ENCODE measurements at places on chromosomes 4 and X.

DNA sequence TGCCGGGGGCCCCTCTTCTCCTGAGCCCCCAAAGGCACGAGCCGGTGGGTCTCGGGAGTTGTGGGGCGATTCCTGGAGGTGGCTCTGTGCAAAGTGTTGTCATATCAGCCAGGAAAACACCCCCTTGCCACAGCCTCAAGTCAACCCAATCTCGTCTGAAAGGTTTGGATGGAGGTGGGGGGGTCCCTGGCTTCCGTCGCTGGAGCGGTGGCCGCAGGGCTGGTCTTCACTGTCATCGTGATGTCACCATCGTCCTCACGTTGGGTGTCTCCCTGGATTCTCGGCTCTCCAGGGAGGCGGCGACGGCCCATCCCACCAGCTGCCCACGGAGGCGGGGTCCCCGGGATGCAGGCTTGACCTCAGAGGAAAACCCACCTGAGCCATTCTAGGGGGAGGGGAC, 38.3 kb upstream of the PPP2R3B start:
- no peak for DNase-seq

GRCh38 chr4:94525993-94526728, 74.4 kb downstream of the PDLIM5 start:
- DNase-seq, result no peak

DNA sequence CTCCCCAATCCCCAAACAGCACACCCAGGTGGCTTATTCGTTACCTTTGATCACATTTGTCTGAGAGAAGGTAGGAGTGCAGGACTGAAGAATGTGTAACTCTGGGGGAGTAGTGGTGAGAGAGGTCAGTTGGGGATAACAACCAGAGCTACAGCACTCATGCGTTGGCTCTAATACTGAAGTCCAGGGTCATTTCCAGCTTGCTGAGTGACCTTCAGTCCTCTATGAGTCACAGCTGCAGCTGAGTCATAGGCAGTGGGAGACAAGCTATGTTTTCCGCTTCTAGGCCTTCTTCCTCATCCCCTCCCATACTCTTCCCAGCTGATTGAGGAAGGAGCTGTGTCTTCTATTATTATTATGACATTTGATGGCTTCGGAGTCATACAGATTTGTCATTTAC, 31.6 kb upstream of the CT47C1 start:
- peak; percentile 11 for DNase-seq

GRCh38 chr4:7384003-7384928, 50.5 kb downstream of the PSAPL1 start:
- DNase-seq, result no peak

- DNase-seq, result no peak
Measured at GRCh38 chrX:84415140-84415539, 87.1 kb downstream of the HDX start.

GRCh38 chr4:101961144-101961543, 170.6 kb downstream of the BANK1 start:
- DNase-seq, result no peak

GRCh38 chr4:118322831-118323502, 29.8 kb downstream of the PRSS12 start:
- no peak for DNase-seq

DNA sequence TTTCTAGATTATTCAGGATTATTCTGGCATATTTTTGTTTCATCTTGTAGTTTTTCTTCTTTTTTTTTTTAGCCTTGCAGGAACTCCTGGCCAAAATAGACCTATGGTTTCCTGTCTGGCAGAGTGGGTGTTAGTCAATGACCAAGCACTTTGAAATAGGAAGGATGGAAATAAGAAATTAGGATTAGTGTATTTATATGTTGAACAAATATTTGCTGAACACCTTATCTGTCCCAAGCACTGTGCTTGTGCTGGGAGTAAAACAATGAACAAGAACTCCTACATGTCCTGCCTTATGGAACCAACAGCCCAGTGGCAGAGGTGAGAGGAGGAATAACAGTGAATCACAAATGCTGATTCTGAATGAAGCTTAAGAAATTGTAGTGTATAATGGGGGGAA, 4.5 kb downstream of the MMRN1 start:
- no peak for DNase-seq

DNA sequence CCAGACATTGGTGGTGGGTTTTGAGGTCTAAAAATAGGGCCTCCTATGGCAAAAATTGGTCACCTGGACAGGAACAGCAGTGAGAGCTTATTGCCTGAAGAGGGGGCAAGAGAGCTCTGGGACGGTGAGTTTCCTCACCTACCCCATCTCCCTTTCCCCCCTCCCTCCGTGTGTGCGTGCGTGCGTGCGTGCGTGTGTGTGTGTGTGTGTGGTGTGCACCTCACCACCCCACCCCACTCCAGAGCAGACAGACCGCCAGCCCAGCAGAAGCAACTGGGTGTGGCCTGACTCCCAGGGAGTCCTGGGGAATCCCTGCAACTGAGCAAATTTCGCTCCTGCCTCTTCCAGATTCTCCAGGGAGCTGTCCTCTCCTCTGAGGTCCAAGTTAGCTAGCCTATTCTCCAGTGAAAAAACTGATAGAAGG, 44.7 kb downstream of the PRPS1 start:
- peak; percentile 9 for DNase-seq

DNA sequence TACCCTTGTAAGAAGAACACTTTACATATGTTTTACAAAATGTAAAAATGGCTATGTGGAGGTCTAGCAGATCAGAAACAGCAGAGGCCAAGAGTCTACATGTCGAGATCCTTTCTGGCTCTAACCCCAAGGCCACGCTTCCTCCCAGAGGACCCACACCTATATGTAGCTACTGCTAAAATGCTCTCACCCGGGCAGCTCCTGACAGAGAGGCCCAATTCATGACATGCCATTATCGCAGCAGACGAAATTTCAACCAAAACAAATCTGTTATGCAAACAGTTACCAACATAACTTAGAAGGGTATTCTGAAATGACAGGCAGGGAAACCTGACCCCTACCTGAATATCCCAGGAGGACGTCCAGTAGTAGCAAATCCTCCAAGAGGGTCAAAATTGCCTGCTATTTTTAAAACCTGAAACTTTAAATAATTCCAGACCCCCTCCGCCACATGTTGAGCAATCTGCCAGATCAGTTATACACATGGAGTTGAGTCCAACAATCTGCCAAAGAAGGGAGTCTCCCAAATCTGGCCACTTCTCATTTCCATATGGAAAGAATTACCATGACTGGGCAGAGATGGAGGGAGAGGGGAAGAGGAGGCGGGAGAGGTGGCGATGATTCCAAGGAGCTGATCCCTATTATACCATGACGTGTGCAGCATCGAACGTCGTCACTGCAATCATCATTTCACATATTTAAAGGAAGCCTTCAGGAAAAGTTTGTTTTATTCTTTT, 192.9 kb upstream of the TBL1X start:
- no peak for DNase-seq

DNA sequence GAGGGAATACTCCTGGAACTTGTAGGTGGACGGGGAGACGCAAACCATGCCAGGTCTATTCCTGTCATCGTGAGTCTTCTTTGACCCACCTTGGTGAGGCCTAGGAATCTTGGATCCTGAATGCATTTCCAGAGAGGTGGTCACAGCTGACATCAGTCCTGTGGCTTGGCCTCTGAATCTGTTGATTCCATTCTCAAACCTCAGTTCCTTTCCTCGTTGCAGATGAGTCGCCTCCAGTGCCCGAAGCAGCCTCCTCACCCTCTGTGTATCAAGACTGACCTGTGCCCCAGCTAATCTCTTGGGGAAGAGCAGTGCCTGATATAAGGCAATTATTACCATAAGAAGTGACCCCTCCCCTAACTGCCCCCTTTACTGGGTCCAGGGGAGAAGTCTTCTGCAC, 118.1 kb downstream of the SMIM20 start:
- DNase-seq, result peak; percentile 59

DNA sequence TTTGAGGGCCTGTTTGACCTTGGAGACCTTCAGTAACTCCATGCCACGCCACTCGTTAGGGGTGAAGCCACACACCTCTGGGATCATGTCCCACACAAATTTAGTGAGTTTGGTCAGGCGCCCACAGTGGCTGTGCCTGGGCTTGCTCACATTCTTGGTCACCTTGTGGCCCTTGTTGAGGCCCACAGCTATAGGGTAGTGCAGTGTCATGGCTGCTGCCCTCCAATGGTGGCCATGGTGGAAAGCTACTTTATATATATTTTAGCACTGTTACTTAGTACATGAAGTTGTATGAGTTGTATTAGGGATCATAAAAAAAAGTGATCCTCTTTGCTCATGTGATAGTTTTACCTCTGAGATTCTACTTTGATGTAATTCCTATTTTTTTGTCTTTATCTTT, 985 bp upstream of the CXCL11 start:
- no peak for DNase-seq

DNA sequence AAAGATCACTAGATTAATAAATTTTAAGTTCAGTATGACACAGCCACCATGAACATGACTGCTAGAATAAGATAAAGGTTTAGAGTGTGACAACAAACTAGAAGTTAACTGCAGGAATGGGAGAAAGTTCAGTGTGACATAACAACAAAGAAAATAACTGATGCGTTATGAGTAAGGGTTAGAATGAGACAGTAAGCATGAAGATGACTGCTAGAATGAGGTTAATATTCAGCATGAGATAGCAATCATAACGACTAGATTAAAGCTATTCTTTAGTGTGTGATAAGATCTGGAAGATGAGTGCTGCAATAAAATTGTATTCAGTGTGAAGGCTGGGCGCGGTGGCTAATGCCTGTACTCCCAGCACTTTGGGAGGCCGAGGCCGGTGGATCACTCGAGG, 48.4 kb upstream of the SMIM10L2A start:
- no peak for DNase-seq

GRCh38 chr4:153131596-153131995, 72.6 kb upstream of the TRIM2 start:
- DNase-seq, result no peak

All from T1000 (cell line).